ENCODE measurements at places on chromosomes 1 and 21.

DNA sequence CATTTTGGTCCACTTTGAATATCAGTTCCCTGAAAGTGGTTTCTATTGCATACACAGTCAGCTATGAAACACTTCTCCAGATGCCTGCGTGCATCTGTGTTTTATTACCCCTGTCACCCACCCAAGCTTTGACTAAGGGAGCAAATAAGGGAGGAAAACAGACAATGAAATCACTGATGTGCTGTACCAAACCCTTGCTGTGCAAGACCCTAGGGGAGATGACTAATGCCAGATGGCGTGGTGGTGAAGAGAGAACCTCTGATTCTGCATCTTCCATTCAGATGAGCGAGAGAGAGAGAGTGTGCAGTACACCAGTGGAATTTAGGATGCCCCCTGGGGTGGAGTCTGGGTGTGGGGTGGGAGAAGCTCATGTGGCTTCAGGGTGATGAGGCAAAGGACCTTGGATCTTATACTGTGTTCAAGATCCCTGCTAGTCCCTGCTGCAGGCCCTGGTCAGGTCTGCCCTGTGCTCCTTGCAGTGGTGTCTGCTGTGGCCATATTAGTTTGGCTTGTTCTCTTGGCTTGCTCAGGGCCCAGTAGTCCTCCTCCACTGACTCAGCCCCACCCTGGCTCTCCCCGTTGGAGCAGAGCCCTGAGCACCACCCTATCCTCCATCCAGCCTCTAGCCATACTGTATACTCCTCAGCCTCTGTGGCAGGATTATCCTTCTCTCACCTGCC lies 18.5 kb downstream of the CLCA1 start:
- DNase-seq: peak; percentile 18

GRCh38 chr1:230333590-230334446 lies 92.3 kb downstream of the PGBD5 start:
- DNase-seq: no peak

GRCh38 chr1:50853325-50853724 lies 106.7 kb downstream of the FAF1 start:
- DNase-seq: no peak

DNA sequence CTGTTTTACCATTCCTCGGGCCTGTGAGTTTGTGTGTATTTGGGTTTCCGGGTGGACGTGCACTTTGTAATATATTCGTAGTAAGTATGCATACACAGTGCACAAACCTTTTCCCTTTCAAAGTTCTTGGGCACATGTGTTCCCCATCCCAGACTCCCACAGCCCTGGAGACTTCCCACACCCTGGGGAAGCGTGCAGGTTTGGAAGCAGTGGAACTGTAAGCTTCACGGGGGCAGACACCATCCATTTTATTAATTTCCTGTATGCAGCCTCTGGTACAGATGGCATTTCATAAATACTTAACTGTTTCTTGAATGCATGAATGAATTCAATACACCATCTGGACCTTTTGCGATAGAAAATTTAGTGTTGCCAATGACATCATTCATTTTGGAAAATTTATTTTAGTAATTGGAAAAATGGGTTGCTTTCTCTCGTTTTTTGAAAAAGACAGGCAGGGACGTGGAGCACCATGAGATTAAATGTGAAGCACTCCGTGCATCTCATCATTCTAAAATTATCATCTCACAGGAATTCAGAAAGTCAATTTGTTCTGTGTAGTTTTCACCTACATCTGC lies 10.8 kb downstream of the ETS2 start:
- no peak for DNase-seq

DNA sequence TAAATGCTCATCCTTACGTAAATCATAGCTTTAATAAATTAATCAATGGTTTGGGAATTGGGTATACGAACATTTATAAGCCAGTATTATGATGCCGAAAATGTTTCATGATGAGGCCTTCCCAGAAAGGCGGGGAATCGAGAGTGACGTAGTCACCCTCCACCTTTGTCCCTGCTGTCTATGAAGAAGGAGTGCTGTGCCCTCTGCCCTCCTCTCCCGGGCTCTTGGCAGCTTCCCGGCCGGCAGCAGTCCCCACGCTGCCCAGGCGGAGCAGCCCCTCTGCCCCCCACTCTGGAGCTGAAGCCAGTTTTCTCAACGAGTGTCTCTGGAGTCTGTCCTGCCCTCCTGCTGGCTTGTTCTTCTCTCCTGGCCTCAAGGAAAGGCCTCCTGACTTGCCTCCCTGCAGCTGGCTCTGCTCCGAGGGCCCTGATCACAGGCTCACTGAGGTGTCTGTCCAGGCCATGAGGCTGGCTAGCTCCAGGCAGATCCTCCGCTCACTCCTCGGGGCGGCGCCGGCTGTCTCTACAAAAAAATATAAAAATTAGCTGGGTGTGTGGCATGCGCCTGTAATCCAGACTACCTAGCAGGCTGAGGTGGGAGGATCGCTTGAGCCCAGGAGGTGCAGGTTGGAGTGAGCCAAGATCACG lies 150.7 kb upstream of the COL6A1 start:
- no peak for DNase-seq

- DNase-seq: no peak
Observed at GRCh38 chr1:1839311-1839965, 51.4 kb downstream of the GNB1 start.

- no peak for DNase-seq
Observed at GRCh38 chr21:46542588-46543124, 62.2 kb downstream of the S100B start.

DNA sequence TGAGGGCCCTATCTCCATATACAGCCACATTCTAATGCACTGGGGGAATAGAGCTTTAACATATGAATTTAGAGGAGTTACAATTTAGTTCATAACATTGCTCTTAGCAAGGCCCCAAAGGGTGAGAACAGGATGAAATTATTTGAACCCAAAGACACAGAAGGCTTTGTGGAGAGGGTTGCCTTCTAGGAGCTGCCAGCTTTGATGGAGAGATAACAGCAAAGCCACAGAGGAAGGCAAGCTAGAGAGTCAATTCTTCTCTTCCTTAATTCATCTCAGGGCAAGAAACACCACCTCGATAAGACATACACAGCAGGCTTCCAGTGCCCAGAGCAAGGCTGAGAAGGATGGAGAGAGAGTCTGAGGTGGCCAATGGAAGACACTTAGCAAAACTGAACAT lies 94.8 kb upstream of the TMPRSS15 start:
- no peak for DNase-seq

DNA sequence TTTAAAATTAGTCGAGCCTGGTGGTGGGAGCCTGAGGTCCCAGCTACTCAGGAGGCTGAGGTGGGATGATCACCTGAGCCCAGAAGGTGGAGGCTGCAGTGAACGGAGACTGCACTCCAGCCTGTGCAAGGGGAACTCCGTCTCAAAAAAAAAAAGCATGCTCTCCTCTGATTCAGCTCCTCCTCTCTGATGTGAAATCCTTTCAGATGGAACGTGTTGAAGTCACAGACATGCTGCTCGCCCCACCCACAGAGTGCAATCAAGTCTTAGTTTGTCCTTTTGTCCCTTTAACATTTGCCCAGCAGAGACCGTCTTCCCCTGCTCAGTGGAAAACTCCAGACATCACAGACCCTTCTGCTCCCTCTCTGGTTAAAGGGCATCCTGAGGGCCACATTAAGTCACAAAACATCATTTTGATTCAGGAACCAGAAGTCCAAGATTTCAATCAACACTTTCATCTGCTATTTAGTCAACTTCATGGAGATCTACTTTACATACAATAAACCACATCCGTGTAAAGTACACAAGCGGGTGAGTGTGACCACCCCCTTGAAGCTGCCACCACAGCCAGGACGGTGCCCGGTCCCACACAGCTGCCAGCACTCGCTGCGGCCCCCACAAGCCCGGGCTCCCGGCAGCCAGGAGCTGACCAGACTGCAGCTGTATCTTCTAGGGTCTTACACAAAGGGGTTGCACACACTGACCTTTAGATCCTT lies 18.9 kb upstream of the RNF223 start:
- DNase-seq: no peak

DNA sequence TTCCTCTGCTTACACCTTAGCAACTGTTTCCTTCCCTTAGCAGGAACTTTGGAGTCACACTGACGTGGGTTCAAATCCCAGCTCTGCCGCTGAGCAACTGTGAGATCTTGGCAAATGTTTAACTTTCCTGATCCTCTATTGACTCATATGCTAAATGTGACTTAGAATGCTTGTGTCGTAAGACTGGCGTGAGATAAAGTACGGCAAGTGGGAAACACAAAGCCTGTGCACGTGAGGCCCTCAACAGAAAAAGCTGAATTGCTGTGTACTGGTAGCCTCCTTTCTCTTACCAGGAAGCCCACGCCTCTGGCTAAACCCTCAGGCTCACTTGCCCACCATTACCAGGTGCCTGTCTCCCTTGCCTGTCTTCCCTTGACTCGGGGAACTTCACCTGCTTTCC lies 135.4 kb upstream of the TNR start:
- no peak for DNase-seq

- DNase-seq: no peak
Observed at GRCh38 chr1:77287535-77287934, 5.7 kb downstream of the AK5 start.

DNA sequence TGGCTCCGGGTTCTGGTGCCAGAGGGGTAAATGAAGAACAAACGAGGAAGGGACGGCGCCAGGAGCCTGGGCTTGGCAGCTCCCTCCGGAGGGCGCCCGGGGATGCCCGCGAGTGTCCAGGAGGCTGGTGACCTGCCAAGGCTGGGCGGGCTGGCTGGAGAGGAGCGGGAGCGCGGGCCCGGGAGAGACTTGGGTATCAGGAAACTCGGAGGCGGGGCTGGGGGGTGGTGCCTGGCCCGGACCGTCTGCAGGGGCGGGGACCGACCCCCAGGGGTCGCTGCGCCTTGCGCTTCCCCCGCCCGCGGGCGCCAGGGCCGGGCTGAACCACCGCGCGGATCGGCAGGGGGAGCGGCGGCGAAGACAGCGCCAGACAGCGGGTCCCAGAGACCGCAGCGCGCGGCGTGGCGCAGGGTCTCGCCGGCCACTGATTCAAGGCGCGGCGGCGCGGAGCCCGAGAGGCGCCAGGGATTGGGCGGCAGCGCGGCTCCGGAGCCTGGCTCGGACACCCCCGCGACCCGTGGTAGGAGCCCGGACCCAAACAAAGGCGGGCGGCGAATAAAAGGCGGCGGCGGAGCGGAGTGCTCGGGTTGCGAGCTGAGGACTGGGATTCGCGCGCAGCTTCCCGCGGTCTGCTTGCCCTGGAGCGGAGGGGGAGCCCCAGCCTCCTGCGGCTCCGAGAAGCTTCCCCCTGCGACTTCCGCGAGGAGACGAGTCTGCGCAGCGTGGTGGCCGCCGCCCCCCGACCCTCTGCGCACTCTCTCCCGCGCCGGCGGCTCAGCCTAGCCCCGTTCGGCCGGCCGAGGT lies at the start of gene DISP3:
DISP3 (plus strand) TSS at position 585 of the 804 bp plus-strand sequence. CDS start 21,838 bp downstream, outside the sequence.
- peak; percentile 50 for DNase-seq

GRCh38 chr1:239434181-239434580 lies 47.8 kb downstream of the CHRM3 start:
- peak; percentile 41 for DNase-seq

DNA sequence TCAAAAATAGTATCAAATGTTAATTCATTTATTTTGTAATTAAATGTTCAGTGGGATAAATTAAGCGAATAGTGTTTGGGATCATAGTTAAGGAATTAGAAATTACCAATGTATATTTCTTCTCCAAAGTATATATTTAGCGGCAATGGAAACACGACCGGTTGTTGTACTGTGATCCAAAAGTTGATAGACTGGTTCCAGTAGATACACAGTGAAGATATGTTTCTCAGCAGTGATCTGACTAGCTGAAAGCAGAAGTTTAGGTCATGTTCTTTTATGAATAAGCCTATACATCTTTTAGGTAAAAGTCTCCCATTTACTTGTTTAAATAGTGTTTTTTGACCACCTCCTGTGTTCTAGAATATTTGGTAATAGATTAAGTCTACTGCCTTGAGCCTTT lies 8.8 kb downstream of the USP16 start:
- no peak for DNase-seq

DNA sequence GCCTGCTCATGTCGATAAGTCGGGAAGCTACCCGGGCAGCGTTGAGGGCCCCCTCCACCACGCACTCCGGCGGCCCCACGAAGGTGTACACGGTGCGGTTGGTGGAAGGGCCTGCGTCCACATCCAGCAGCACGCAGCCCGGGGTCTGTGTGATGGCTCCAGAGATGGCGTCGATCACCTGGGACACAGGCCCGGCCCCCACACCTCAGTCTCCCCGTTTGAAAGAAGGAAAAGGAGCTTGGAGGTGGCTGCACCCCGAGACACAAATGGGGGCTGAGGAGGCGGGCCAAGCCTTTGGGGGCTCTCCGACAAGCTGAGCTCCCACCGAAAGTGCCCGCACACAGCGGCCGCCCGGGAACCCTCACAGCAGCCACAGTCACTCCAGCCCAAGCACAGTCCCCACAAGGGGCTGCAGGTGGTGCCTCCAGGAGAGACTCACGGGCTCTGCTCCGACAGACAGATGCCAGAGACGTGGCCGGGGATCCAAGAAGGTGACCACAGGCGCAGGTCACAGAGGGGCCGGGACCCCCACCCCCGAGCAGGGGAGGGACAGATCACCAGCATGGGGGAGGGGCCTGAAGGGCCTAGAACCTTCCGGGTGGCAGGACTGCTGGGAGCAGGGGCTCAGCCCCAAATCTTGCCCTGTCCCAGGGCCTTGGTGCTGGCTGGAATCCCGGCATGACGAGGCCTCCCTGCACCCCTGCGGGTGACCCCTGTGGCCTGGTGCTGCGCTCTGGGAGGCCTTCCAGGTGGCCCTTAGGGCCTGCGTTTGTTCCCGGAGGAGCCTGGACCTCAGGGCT lies 1.0 kb downstream of the FTCD start:
- no peak for DNase-seq

GRCh38 chr1:162357681-162358266 lies 18.9 kb downstream of the SPATA46 start:
- DNase-seq: peak; percentile 80

DNA sequence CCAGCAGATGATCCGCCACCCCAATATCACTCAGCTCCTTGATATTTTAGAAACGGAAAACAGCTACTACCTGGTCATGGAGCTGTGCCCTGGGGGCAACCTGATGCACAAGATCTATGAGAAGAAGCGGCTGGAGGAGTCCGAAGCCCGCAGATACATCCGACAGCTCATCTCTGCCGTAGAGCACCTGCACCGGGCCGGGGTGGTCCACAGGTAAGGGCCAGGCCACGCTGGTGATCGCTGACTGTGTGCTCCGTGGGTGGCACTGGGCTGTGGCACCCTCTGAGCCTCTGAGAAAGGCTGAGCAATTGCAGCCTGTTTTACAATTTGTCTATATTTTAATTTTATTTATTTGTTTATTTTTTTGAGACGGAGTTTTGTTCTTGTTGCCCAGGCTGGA lies 51.7 kb downstream of the HUNK start:
- no peak for DNase-seq

Measured in MCF 10A (cell line).